ENCODE measurements at places on chromosomes 6 and 20.

DNA sequence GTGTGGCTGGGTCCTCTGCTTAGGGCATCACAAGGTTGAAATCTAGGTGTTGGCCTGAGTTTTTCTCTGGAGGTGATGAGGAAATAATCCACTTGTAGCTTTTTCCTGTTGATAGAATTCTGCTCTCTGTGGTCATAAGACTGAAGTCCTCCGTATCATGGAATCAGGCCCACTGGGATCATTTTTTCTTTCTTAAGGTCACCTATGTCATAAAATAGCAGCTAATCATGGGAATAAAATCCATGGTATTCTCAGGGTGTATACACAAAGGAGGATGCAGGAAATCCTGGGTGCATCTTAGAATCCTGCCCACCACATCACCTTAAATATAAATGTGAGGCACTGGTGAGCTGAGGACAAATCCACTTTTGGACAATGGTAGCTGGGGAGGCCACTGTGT is 72.7 kb downstream of the PRDM1 start:
- no peak for DNase-seq

DNA sequence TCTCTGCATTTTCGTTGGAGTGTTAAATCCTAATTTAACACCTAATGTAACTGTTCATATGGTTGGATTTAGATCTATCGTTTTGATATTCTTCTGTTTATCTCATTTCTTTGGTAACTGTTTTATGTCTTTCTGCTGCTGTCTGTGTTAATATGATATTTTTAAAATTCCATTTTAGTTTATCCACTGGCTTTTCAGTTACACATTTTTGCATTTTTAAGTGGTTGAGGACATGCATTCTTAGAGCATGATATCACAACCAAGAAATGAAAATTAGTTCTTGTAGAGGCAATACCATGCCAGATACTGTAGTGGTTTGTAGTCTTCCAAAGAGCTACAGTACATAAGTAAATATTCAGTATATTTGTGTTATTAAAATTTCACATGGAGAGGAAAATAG is 58.6 kb downstream of the LIN28B start:
- no peak for DNase-seq

GRCh38 chr6:4603291-4603690 is 172.9 kb upstream of the CDYL start:
- DNase-seq = no peak

DNA sequence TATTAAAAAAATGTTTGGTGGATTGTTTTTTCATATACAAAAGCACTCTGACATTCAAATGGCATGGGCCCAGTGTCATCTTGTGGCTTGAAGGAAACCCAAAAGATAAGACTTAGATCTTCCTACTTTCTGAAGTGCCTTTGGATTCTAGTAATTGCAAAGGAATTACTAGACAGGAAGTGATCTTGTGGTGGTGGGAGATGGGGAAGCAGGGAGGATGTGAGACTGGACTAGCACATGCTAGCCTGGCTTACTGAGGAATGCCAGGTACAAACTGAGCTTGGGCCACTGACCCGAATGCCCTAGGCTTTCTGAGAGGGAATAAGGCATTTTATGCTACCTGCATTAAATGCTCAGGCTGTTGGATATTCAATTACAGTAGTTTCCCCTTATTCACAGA is 59.0 kb downstream of the AFG1L start:
- DNase-seq = no peak

GRCh38 chr6:112054001-112054400 is at the start of gene CCN6:
CCN6 (plus strand) TSS chr6:112054104; CDS start chr6:112054358, 254 bp downstream.
- no peak for DNase-seq

DNA sequence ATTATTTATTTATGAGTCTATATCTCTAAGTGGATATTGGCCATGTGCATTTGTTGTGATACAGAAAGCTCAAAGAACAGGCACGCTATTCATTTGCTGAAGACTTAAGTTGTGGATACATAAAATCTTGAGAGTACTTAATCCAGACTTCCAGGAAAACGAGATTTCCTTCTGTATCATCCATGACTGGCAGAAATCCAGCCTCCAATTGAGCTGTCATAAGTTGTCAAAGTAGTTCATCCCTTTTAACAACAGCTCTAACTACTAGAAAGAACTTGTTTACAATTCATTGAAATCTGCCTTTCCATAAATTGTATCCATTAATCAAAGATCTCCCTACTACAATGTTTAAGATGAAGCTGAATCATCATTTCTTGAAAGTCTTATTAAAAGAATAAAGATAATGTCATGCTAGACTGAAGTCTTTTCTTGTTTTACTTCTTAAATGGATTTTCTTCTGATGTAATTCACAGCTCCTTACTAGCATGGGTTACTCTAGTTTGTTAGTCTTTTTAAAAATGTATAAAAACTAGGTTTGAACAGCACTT is 447.3 kb upstream of the CITED2 start:
- DNase-seq = no peak

DNA sequence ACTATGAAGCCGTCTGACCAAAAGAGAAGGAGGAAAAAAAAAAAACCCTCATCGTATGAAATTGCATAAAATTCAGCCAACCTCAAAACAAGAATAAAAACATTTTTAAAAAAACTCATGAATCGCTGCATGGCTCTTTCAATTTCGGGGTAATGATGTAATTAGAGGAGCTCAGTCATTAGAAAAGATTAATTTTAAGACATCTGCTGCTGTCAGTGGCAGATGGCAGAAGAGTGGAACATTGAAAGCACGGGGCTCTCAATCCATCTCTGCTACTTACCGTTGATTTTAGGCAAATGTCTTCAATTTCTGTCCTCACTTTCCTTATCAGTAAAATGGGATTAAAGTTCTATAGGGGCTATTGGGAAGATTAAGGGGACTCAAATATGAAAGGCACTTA is 79.1 kb downstream of the EYA2 start:
- DNase-seq = no peak

DNA sequence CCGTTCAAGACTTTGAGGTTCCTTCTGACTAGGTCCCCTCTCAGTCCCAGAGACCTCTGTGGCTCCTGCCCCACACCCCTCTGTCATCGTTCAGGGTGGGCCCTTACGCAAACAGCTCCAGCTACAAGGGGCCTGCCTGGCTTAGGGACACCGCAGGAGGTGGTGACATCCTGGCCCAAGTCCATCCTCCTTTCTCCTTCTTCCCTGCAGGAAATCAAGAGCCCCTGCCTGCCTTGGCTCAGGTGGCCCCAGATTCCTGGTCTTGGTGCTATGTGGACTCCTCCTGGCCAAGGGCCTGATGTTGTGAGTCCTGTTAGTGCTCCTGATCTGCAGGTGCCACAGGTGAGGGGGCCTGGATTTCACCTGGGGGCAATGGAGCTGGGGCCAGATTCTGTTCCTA is 8.1 kb downstream of the TREML4 start:
- DNase-seq = no peak

DNA sequence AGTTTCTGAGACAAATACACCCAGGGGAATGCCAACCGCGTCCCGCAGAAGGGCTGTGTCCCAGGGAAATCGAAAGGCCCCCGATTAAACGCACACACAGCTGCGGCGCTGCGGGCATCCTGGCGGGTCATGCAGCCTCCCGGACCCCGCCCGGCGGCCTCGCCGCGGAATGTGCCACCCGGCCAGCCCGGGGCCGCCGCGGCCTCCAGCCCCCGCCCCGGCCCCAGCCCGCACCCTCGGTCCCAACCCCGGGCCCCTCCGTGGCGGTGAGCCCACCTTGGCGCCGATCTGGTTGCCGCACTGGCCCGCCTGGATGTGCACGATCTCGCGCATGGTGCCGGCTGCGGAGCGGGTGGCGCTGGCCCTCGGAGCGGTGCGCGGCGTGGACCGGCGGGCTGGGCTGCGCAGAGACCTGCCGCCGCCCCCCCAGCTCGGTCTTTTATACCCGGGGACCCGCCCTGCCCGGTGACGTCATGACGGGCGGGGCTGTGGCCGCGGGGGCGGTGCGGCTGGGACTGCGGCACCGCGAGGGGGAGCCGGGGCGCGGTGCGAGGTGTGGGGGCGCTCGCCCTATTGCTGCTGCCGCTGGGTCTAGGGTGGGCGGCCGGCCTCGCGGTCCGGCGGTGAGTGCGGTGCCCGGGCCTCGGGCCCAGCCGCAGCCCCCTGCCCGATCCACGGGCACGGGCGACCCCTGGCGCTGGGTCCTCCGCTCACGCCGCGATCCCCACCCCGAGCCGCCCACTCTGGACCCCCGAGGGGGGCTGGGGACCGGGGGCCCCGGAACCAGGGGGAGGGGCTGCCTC is at the start of gene TUBB2A:
Gene TUBB2A, minus strand, starts transcription at position 414 of the 803 bp plus-strand sequence. Its CDS starts 81 bp downstream, at position 333.
- peak; percentile 87 for DNase-seq

DNA sequence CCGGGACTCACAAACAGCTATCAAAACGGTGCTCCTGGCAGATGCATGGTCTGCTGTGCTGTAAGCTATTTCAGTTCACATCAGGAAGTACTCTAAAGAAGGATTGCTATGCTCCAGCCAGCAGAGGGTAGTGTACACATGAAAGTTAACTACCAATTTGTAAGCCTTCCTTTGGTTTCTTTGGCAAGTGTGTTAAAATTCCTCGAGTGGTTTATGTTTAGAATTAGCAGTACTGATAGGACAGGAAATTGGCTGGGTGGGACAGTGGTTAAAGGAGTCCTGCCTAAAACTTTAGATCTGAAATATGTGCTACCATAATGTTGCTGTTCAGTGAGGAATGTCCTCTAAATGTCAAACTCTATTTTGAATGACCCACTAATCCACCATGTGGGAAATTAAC is 47.4 kb downstream of the TRMT11 start:
- no peak for DNase-seq

DNA sequence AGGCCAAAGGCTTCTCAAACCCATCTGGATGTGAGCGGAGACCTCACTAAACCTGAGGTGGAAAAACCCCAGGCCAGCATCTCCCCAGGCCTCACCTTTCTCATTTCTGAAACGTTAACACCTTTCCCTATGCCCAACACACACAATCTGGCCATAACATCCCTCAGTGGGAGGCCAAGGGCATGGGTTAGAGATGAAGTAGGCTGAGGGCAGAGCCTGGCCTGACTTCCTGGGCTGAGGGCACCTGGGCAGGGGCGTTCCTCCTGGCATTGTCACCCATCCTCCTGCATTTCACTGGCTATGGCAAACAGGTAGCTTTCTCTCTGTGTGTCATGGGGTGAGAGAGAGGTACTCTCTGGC is 8.4 kb downstream of the MOCS1 start:
- no peak for DNase-seq

- DNase-seq = peak; percentile 66
Measured at GRCh38 chr6:149488815-149489214, 4.0 kb upstream of the ZC3H12D start.

GRCh38 chr6:710601-711571 is 17.9 kb upstream of the EXOC2 start:
- DNase-seq = peak; percentile 59

DNA sequence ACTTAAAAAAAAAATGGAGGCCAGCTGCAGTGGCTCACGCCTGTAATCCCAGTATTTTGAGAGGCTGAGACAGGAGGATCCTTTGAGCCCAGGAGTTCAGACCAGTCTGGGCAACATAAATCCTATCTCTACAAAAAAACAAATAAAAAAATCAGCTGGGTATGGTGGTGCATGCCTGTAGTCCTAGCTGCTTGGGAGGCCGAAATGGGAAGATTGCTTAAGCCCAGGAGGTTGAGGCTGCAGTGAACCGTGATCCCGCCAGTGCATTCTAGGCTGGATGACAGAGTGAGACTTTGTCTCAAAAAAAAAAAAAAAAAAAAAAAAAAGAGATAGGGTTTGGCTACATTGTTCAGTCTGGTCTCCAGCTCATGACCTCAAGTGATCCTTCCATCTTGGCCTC is 29.7 kb downstream of the MYO6 start:
- DNase-seq = no peak

GRCh38 chr6:30096829-30097228 is 16.1 kb downstream of the TRIM31 start:
- DNase-seq = no peak

DNA sequence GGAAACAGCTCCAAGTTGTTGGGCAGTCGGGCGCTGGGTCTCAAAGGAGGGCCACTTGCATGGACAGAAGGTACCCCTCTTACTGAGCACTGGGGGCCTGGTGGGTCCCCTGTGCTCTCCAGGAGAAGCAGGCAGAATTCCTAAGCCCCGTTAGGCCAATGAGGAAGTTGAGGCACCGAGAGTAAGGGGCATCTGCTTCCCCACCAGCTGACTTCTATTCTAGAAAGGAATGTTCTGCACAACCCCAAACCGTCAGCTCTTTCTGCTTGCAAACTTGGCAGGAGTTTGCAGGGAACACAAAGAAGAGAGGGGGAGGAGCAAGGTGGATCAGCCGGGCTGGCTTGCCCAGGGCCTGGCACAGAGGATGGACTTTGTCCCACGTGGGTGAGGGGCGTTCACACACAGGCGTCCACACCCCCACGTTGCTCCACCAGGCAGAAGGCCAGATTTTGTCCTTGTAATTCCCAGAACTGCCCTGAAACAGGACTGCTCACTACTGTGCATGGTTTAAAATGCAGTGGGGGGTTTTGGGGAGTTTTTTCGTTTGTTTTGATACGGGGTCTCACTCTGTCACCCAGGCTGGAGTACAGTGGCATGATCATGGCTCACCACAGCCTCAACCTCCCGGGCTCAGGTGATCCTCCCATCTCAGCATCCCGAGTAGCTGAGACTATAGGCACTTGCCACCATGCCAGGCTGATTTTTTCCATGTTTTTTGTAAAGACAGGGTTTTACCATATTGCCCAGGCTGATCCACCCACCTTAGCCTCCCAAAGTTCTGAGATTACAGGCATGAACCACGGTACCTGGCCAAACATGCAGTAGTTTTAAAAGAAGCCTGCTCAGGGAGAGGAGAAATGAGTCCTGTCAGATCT is 93.3 kb downstream of the SNX5 start:
- DNase-seq = no peak

- peak; percentile 88 for DNase-seq
Measured at GRCh38 chr6:37517411-37517812, 17.7 kb upstream of the CCDC167 start.

DNA sequence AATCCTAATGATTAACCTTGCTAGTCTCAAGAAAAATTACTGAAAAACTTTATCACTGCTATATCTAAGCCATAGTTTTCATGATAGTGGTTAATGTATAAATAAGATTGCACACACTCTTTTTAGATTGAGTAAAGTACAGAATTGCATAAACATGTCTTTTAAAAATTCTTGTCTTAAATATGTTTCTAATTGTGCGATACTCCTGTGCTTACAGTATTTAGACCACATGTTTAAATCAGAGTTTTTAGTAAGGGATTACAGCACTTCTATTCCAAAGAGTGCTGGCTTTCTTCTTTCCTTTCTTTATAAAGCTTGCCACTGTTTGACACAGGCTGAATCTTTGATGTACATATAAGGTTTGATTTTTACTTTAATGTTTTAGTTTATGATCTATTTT is 36.8 kb upstream of the RGS17 start:
- no peak for DNase-seq

GRCh38 chr6:26006086-26006939 is 43.7 kb downstream of the TRIM38 start:
- DNase-seq = no peak

All from activated CD4-positive, alpha-beta T cell treated with anti-CD3 and anti-CD28 coated beads for 36 hours (primary cell).